Uterus (tissue), 4 donors: ENCODE measurements at places on chromosomes 5 and 9. TPM values are rescaled to one million over a fixed set of nuclear protein-coding genes. Genes with fewer than 3 reads are reported as not detected.
A peak's percentile ranks its signal among the peaks of the same experiment; 100 is the strongest.

DNA sequence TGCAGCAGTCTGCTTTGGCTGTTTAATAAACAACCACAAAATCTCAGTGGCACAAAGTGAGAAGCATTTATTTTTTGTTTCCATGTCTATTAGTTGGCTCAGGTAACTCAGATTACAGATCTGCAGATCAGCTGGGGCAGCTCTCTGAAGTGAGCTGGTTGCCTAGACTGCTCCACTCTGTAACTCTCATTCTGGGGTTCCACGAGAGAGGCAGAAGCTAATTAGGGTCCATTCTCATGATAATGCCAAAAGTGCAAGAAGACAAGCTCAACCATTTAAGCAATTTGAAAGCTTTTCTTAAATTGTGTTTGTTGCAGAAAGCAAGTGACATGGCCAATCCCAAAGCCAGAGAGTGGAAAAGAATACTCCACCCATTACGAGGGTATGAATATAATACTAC is 13.2 kb downstream of the MEIKIN start:
- H3K27me3 ChIP-seq: no peaks in the 10 kb centered on the region
- no peak overlapping the region for H3K4me3 ChIP-seq
- DNase-seq: no peak
- H3K36me3 ChIP-seq: no peaks in the 10 kb centered on the region

DNA sequence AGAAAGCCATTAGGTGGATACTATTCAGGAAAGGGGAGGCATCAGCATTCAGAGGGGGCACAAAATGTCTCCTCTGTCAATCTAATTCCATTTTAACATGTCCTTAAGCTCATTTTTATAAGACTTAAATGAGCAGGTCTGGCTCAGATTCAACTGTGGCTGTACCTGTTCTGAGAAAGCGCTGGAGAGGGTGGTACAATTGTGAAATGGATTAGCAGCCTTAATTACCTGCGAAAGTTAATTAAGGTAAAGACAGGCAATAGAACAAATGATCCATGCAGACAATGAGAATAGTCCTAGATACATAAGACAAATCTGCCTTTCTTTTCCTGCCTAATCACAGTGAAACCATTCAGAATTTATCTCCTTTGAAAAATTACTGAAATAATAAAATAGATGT is 96.2 kb downstream of the TAF11L14 start:
- no peak overlapping the region for H3K27ac ChIP-seq
- H3K27me3 ChIP-seq: no peaks in the 10 kb centered on the region
- DNase-seq: no peak
- H3K36me3 ChIP-seq: no peaks in the 10 kb centered on the region
- H3K4me3 ChIP-seq: no peak overlapping the region
- H3K4me1 ChIP-seq: no peaks in the 10 kb centered on the region

- no peaks in the 10 kb centered on the region for H3K36me3 ChIP-seq
- H3K27ac ChIP-seq: no peak overlapping the region
- no peaks in the 10 kb centered on the region for H3K27me3 ChIP-seq
- no peaks in the 10 kb centered on the region for H3K4me1 ChIP-seq
These were observed 26.8 kb upstream of the TXNDC8 start for GRCh38 chr9:110364451-110364850.

DNA sequence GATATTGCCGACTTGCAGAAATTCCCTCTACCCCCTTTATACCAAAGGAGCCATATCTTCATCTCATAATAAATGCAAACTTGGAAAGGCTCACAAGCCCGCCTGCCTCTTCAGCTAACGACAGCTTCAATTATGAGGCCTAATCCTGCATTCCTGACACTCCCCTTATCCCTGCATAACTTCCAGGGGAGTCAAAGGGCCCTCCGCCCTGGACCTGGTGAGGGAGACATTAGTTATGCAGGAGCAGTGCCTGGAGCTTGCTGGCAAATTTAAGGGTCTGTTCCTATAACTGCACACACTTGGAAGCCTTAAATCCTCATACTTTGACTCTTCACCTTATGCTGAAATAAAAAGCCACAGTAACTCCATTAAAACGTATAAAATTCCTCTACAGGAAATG is 617.9 kb downstream of the BNC2 start:
- H3K4me1 ChIP-seq: no peaks in the 10 kb centered on the region
- no peaks in the 10 kb centered on the region for H3K27me3 ChIP-seq
- no peaks in the 10 kb centered on the region for H3K36me3 ChIP-seq
- DNase-seq: no peak
- no peak overlapping the region for H3K4me3 ChIP-seq
- H3K27ac ChIP-seq: no peak overlapping the region

DNA sequence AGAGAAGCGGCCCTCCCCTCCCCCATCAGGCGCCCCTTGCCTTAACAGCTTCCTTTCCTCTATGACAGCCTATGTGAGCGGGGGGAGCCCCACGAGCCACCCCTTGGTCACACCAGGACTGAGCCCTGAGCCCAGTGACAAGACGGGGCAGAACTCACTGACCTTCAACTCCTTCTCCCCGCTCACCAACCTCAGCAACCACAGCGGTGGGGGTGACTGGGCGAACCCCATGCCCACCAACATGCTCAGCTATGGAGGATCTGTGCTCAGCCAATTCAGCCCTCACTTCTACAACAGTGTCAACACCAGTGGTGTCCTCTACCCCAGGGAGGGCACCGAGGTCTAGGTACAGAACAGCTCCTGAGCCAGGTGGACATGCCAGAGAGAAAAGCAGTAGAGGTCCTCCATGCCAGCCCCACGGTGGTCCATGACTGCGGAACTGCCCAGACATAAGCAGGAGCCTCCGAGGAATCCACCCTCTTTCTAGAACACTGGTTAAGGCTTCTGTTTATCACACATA is 2.6 kb downstream of the FOXI1 start:
- no peak for DNase-seq
- H3K36me3 ChIP-seq: no peaks in the 10 kb centered on the region
- no peak overlapping the region for H3K4me3 ChIP-seq
- H3K4me1 ChIP-seq: no peaks in the 10 kb centered on the region
- H3K27ac ChIP-seq: no peak overlapping the region
- H3K27me3 ChIP-seq: no peaks in the 10 kb centered on the region

DNA sequence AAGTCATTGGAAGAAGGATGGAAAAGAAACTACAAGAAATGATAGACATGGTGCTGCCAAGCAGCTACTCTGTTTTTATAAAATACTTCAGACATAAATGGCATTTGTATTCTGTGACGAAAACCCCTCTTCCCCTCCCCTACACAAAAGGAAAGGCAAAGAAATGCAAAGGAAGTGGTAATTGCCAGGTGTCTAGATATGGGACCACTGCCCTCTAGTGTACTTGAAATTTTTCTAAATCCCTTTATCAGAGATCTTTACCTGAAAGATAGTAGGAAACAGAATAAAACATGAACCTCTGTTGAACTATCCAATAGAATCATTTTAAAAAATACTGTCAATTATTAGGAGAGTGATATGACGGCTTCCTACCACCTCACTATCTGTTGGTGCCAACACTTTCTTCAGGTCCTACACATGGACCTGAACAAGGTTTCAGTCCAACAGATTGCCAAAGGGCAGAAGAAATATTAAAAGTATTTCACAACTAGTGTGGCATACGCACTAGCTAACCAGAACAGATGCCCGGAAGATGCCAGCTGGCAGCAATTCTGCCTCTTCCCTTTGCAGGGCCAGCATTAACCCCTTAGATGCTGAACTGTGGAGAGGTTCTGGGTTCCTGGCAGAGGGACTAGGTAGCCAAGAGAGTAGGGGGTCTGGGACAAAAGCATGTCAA is 104.1 kb downstream of the TSSK1B start:
- no peak overlapping the region for H3K4me3 ChIP-seq
- H3K27ac ChIP-seq: no peak overlapping the region
- no peaks in the 10 kb centered on the region for H3K4me1 ChIP-seq
- H3K36me3 ChIP-seq: no peaks in the 10 kb centered on the region
- no peak for DNase-seq
- H3K27me3 ChIP-seq: no peaks in the 10 kb centered on the region

GRCh38 chr9:135037521-135038250 is 49.8 kb upstream of the OLFM1 start:
- DNase-seq: no peak
- no peak overlapping the region for H3K27ac ChIP-seq

DNA sequence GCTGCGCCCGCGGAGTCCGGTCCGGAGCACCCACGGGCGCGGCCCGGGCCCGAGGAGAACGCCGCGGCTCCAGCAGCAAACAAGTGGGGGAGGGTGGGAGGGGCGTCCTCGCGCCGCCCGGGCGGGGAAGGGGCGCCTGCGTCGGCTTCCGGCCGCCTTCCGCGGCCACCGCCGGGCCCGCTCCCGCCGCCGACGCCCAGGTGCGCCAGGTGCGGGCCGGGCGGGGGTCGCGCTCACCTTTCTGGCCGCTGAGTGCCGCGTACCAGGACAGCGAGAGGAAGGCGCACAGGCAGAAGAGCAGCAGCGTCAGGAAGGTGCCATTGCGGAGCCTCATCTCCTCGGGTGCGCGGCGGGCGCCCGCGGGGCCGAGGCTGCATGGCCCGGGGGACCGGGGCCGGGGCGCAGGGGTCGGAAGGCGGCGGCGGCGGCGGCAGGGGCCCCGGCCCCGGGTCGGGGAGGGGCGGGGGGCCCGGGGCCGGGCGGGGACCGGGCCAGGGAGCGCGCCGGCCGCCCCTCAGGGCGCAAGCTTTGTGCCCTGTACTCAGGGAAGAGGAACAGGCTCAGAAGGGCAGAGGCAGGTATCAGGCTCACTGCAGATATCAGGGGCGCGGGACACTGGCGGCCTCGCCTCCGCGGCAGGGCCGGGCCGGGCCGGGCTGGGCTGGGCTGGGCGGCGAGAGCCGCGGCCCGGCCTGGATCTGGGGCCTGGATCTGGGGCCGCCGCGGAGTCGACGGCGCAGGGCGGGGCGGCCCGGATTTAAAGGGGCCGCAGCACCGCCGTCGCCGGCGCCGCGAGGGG is at the start of gene MGAT4B:
TSS of gene MGAT4B (minus strand) at position 617 of the 799 bp plus-strand sequence. CDS start at position 334, 283 bp downstream.
- no peaks in the 10 kb centered on the region for H3K27me3 ChIP-seq
- peaks cover 6% of the 10 kb centered on the region for H3K4me1 ChIP-seq
- H3K36me3 ChIP-seq: no peaks in the 10 kb centered on the region
- peak; percentile 76 for DNase-seq

- H3K4me1 ChIP-seq: no peaks in the 10 kb centered on the region
- no peaks in the 10 kb centered on the region for H3K36me3 ChIP-seq
- no peak for DNase-seq
- no peaks in the 10 kb centered on the region for H3K27me3 ChIP-seq
These were observed 40.5 kb downstream of the SMIM23 start for GRCh38 chr5:171826132-171826531.

DNA sequence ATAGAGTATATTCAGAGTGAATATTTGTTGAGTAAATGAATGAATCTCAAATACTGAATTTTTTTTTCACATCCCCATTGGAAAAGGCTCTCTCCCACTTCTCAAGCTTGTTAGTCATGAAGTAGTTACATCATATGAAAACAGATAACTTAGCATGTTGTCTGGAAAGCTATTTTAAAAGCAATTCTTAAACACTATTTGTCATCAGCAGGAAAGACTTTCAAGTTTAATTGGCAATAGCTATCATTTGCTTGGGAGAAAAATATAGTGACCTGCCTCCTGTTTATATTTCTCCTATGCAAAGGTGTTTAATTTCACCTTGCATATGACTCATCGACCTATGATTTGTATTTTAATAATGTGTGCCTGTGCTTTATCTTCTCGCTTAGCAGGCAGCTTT is 499.8 kb upstream of the GRIA1 start:
- no peaks in the 10 kb centered on the region for H3K27me3 ChIP-seq
- no peak overlapping the region for H3K4me3 ChIP-seq
- no peaks in the 10 kb centered on the region for H3K36me3 ChIP-seq
- H3K27ac ChIP-seq: no peak overlapping the region
- H3K4me1 ChIP-seq: no peaks in the 10 kb centered on the region
- no peak for DNase-seq

- no peak for DNase-seq
- H3K4me1 ChIP-seq: no peaks in the 10 kb centered on the region
- H3K27me3 ChIP-seq: no peaks in the 10 kb centered on the region
These were observed 214.9 kb upstream of the DAB2 start for GRCh38 chr5:39639618-39640089.

DNA sequence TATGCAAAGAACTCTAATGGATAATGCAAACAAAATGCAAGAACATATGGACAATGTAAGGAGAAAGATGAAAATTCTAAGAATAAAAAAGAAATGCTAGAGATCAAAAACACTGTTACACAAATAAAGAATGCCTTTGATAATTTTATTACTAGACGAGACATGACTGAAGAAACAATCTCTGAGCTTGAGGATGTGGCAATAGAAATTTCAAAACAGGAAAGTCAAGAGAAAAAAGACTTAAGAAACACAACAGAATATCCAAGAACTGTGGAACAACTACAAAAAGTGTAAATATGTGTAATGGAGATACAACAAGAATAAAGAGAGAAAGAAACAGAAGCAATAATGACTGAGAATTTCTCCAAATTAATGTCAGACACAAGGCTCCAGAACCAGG is 140.5 kb upstream of the ACOT12 start:
- H3K4me3 ChIP-seq: no peak overlapping the region
- H3K27ac ChIP-seq: no peak overlapping the region
- no peak for DNase-seq
- H3K36me3 ChIP-seq: no peaks in the 10 kb centered on the region

GRCh38 chr9:135622415-135623020 is 16.8 kb downstream of the GLT6D1 start:
- H3K4me3 ChIP-seq: no peak overlapping the region
- H3K27ac ChIP-seq: no peak overlapping the region
- DNase-seq: no peak
- H3K27me3 ChIP-seq: no peaks in the 10 kb centered on the region

GRCh38 chr9:73640971-73641370 is 489.3 kb downstream of the ANXA1 start:
- no peaks in the 10 kb centered on the region for H3K4me1 ChIP-seq
- H3K4me3 ChIP-seq: no peak overlapping the region
- no peak overlapping the region for H3K27ac ChIP-seq
- H3K27me3 ChIP-seq: no peaks in the 10 kb centered on the region
- DNase-seq: no peak

GRCh38 chr9:80146466-80146865 is 574.7 kb downstream of the TLE4 start:
- no peak overlapping the region for H3K4me3 ChIP-seq
- no peak for DNase-seq
- H3K27ac ChIP-seq: no peak overlapping the region
- H3K36me3 ChIP-seq: no peaks in the 10 kb centered on the region
- no peaks in the 10 kb centered on the region for H3K4me1 ChIP-seq

DNA sequence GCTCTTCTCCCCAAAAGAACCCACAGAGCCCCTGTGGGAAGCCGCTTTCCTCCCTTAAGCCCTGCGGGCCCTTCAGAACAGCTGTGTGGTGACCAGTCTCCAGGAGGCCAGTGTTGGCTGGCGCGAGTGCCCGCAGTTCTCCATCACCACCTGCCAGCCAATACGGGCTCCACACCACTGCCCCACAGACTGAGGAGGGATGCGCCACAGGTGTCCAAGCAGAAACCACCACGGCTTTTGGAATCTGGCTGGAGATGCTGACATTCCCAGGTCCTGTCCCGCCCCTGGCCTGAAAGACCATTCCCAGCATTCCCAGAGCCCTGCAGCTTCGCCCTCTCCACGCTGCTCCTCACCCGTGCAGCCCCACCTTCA is 12.8 kb downstream of the CCNI2 start:
- no peak for DNase-seq
- no peaks in the 10 kb centered on the region for H3K36me3 ChIP-seq
- H3K27ac ChIP-seq: no peak overlapping the region
- no peaks in the 10 kb centered on the region for H3K4me1 ChIP-seq
- H3K4me3 ChIP-seq: no peak overlapping the region
- no peaks in the 10 kb centered on the region for H3K27me3 ChIP-seq

PDLIM4 gene
- 148 TPM for total RNA-seq

TICAM2 gene
- total RNA-seq: not detected

TAF1L gene
- total RNA-seq: not detected

SPINK4 gene
- not detected for total RNA-seq

HINT2 gene
- 31.5 TPM for total RNA-seq

OR1Q1 gene
- not detected for total RNA-seq

SH3RF2 gene
- total RNA-seq: 2.7 TPM

LRRTM2 gene
- under 0.01 TPM for total RNA-seq

NDUFS6 gene
- 17.9 TPM for total RNA-seq
